ENCODE measurements at places on chromosomes 1 and 21.

- DNase-seq = no peak
Measured at GRCh38 chr1:21703318-21703963, 34.3 kb upstream of the RAP1GAP start.

DNA sequence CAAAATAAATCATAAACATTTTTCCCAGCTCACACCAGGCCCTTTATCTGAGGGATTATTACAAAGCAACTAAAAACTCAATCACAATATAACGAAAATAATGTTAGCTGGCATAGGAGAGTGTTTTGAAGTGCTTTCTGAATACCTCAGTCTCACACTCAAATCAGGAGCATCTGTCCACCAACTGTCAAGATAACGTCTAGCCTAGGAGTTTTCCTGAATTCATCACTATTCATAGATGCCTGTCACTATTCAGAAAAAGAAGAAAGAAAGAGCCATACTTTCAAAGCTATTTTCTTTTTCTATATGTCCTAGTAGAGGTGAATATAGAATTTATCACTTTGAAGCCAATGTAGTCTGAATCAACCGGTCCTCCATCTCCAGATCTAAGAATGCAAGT, 127.0 kb downstream of the AKT3 start:
- DNase-seq = no peak

GRCh38 chr1:100455478-100456072, 82.4 kb upstream of the GPR88 start:
- DNase-seq = no peak

DNA sequence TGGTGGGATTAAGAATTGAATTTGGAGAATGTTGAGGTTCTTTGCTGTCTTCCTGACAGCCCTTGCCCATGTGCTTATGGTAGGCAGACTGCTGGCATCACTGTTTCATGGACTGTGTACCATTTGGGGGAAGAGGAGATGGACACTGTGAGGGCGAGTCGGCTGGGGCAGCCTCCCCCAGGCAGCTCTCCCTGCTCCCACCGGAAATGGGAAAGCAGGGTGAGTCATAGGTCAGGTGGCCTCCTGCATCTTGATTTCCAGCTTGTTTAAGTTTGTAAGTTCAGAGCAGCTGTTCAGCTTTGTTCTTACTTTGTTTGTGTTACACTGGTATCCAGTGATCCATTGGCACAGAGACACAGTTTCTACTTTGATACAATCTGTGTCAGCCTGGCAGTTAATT, 87.2 kb upstream of the CNIH3 start:
- DNase-seq = no peak

DNA sequence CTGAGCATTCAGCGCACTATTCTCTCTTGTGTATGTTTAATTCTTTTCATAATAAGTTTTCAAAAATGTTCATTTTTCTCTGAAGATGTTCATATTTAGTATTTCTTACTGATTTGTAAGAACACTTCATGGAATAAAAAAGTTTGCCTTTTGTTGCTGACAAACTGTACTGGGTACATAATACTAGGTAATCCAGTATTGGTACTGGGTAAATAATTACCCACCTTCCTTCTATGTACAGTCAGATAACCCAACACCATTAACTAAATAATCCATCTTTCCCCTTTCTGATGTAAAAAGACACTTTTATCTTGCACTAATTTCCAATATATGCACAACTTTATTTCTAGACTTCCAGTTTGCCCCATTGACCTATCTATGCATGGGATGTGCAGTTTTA, 23.9 kb downstream of the APP start:
- no peak for DNase-seq

DNA sequence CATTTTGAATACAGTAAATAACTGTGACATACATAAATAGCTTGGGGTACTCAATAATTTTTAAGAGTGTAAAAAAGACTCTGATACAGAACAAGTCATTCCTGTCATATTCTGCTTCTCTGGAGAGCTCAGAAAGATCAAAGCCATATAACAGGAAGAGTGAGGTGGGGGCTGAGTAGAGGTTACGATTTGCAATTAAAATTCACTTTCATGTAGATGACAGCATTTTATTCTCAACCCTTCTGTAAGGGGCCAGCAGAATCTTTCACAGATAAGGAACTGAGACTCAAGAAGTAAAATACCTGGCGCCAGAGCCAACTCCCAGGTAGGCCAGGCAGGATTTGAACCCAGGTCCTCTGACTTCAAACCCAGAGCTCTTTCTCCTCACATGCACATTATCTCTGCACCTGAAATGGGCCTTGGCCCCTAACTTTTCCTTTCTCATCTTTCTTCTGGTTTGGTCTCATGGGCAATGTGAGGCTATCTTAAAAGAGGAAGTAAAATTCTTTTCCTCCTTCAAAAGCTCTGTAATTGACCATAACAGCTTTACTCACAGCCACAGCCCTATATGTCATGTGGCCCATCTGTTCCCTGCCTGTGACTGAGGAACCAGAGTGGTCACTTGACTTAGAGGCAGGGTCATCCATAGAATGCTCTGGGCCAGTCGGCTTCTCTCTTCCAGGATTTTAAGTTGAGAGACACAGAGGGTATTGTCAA, 80.9 kb upstream of the SYT6 start:
- no peak for DNase-seq

GRCh38 chr1:60904099-60904851, 178.1 kb upstream of the NFIA start:
- DNase-seq = no peak

DNA sequence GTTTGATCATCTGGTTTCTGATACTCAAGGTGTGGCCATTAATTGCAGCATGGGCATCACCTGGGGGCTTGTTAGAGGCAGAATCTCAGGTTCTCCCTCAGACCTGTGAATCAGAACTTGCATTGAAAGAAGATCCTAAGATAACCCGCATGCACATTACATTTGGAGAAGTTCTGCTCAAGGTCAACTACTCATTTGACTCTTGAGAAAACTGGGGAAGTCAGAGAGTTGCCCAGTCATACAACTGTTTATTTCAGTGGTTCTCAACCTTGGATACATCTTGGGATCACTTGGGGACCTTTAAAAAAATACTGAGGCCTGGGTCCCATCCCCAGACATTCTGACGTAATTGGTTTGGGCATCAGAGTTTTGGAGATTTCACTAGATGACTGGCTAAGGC, 30.5 kb downstream of the CAMTA1 start:
- no peak for DNase-seq

- no peak for DNase-seq
Measured at GRCh38 chr1:230698130-230698529, 15.8 kb downstream of the AGT start.
